ENCODE measurements at places on chromosomes 2 and 18.

DNA sequence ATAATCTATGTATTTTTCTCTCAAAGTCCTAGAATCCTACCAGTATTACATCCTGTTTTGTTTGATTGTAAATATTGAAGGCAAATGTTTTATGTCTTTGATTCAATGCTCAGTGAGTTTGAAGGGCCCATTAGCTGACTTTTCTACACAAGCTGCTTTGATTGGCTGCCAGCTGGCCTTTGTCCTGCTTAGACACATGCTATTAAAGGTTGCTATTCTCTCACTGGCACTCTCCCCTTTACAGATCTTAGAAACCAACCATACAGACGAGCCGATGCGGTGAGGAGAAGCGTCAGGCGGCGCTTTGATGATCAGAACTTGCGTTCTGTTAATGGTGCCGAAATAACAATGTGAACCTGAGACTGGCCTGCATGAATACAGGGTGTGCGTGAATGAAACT lies 69.7 kb downstream of the PRPF40A start:
- no peak for DNase-seq

DNA sequence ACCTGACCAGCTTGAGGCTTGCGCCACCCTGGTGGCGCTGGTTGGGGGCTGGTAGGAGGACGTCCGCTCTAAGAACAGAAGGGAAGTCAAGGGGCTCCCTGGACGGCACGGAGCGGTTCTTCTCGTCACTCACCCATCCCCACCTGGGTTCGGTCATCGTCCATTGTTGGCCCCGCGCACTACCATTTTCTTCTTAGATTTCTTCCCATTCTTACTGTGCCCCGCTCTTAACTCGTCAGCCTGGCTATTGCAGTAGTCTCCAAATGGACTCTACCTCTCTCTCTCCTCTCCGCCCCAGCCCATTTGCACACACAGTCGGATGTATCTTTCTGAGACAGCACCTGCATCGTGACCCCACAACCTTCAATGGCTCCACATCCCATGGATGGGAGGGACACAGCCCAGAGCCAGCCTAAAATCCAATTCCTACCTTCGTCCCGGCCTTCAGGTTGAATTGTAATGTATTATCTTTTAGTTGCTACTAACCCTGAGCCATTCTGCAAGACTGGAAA lies 814 bp upstream of the RAB1A start:
- DNase-seq = no peak

DNA sequence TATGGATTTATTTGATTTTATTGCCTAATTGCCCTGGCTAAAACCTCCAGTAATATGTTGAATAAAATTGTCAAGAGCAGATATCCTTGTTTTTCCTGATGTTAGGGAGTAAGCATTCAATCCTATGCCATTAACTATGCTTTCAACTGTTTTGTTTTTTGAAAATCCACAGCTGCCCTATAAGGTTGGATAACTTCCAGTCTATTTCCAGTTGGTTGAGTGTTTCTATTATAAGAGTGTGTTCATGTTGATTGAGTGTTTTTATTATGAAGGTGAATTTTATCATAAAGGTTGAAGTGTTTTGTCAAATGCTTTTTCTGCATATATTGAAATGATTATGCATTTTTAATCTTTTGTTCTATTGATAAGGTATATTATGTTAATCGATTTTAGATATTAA lies 149.9 kb upstream of the SCN7A start:
- no peak for DNase-seq

- DNase-seq = no peak
Measured at GRCh38 chr2:8391584-8391983, 290.3 kb upstream of the ID2 start.

- no peak for DNase-seq
Measured at GRCh38 chr2:144508172-144508851, 11.6 kb downstream of the ZEB2 start.

GRCh38 chr2:211494536-211494935 lies 938.1 kb downstream of the CPS1 start:
- no peak for DNase-seq

GRCh38 chr2:54928719-54929118 lies 121.5 kb downstream of the RTN4 start:
- no peak for DNase-seq

DNA sequence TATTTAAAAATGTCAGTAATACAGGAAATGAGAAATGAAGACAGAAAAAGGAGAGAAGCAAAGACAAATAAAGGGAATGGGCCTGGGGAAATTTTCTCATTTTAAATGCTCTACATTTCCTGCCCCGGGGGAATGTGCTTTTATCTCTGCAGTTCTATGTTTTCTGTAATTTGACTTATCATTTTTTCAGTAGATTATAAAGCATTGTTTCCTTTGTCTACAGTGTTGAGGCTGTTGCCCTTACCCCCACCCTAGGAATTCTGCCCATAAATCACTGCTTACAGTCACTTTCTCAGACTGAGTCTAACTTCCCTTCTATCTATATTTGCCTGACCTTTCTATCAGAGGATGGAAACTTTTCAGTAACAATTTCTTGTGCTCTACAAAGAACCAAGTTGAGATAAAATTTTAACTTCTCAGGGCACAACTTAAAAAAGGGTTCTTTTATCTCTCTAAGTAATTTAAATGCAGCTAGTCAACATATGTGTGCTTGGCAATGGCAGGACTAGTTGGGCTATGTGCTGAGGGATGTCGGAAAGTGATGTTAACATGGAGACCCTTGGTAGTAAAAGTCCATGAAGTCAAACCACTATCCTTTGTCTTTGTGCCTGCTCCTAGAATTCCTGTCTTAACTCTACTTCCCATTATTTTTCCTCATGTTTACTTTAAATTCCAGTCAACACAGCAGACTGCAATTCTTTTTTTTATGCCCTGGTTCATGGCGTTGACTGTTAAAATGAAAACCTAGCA lies 146.5 kb upstream of the MMADHC start:
- no peak for DNase-seq

- DNase-seq = no peak
Measured at GRCh38 chr2:122063716-122064115, 308.3 kb downstream of the TSN start.

- no peak for DNase-seq
Measured at GRCh38 chr2:174631009-174631981, 33.7 kb upstream of the WIPF1 start.

- peak; percentile 76 for DNase-seq
Measured at GRCh38 chr2:201128933-201129505, 13.1 kb downstream of the CFLAR start.

GRCh38 chr2:24723665-24724064 lies 69.5 kb downstream of the PTRHD1 start:
- DNase-seq = no peak
